Stimulated activated CD4-positive, alpha-beta T cell treated with anti-CD3 and anti-CD28 coated beads, TNF-alpha, amount 100 ng/mL, for 1 hour (primary cell): ENCODE measurements at places on chromosomes 11 and 22.

- DNase-seq = no peak
These were observed 43.9 kb upstream of the ASPHD2 start for GRCh38 chr22:26385164-26385563.

DNA sequence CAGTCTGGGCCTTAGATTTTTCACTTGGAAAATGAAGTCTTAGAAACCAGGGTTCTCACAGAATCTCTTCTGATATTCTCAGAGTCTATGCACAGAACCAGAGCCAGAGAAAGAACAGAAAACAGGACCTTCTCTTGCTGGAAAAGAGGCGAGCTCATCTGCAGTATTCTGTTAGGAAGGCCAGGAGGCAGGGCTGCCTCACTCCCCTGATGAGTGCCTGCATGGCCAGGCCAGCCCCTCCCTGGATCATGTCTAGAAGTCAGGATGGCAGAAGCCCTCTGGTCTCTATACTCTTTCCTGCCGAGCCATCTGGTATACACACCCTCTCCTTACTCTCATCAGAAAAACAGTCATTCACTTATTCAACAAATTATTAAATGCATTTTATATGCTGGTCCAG lies 723 bp downstream of the OR51M1 start:
- DNase-seq = no peak

- DNase-seq = no peak
These were observed 247.2 kb upstream of the CADM1 start for GRCh38 chr11:115751243-115752015.

- DNase-seq = peak; percentile 33
These were observed 775.6 kb downstream of the BRD1 start for GRCh38 chr22:49052023-49052538.

DNA sequence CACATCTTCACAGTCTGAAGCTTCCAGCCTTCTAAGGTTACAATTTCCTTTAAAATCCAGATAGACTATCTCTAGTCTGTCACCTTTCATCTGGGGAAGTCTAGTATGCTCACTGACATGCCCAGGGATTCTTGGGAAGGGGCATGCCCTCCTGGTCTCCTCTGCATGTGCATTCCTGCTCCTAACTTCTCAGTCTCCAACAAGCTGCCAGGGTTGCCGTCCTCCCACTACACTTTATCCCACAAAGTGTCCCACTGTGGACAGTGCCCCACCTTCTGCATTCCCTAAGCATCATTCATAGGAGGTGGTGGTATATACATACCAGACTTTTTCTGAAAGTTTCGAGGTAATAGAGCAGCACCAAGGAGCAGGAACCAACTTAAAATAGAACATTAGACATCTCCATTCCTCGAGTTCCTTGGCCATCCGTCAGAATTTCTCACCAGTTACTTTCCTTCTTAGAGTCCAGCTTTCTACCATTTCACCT lies 28.7 kb downstream of the EIF3F start:
- no peak for DNase-seq

DNA sequence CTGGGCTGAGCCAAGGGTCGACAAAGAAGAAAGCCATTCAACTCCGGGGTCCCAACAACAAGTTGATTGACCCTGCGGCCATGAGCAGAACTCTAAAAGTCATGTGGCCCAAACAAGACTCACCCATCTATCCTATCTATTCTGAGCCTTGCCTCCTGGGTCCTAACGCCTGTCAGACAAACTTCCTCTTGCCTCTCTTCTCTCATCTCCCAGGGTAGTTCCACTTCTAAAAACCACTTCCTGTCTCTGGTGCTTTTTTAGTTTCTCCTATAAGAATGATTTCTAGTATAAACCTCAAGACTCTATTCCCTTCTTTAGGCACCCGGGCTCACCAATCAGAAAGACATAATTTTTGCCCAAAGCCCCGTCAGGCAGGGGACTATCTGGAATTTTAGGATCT lies 530.2 kb downstream of the DLG2 start:
- no peak for DNase-seq

DNA sequence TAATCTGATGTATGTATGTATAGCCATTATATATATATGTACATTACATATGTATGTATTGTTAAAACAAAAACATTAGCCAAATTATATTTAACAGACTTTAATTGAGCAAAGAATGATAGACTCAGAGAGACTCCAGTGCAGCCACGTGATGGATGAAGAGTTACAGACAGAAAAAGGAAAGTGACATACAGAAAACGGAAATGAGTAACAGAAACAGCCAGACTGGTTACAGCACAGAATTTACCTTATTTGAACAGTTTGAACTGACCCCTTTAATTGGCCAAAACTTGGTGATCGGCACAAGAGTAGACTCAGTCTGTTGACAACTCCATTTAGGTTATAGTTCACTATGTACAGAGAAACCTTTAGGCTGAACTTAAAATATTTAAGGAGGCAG lies 35.0 kb downstream of the CHORDC1 start:
- no peak for DNase-seq

- no peak for DNase-seq
These were observed 10.6 kb downstream of the SELENOM start for GRCh38 chr22:31096657-31097279.

DNA sequence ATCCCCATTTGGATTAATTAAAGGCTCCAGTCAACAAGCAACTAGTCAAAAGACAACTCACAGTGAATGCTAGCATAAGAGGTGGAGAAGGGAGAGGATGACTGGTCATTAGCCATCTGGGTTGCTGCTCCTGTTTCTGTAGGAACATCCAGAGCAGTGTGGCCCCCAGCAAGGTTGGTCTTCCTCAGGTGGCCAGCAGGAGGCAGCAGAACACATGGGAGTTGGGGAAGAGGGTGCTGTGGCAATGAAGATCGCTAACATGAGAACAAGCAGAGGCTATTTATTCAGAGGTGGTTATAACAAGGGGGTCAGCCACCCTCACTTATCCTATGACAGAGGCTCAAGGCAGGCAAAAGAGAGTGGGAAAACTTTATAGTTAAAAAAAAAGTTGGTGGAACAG lies 21.3 kb downstream of the IZUMO1R start:
- DNase-seq = no peak

GRCh38 chr11:112612250-112612849 lies 348.9 kb upstream of the NCAM1 start:
- no peak for DNase-seq

DNA sequence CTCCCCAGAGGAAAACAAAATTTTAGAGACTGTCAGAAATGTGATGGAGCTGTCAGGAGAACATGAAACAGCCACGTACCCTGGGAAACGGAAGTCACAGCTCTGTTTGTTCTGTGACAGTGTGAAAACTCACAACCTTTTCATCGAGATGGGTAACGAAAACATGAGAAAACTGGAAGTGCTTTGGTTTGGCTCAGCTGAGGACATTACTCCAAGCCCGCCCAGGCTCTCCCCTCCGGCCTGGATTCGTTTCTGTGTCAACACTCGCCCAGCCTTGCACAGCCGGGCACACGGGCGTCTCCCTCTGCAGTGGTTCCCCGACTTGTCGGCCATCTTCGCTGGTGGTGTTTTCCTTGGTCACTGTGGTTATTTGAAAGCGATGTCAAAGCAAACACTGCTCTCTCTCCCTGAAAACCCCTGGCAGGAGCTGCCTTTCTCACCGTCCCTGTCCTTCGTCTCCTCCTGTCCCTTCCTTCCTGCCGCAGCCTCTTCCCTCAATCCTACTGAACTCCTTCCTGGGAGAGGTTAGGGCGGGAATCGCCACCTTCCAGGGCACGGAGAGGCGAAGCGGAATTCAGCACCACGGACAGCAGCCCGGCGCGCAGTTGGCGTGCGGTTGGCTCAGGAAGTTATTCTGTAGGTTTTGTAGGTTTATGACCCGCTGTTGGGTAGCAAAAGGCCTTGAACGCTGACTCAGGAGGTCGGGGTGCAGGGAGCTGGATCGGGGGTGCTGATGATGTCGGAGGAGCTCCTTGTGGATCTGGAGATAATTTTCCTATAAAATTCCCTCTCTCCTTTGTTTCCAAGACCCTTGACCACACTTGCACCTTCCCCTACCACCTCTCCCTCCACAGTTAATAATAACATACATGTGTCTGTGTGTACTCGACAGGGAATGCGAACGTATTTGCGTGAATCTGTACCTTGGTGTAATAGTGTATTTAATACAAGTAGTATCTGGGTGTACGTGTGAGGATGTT lies 13.1 kb upstream of the RPS19BP1 start:
- peak; percentile 45 for DNase-seq

- no peak for DNase-seq
These were observed 243.5 kb downstream of the ETS1 start for GRCh38 chr11:128343870-128344269.

- no peak for DNase-seq
These were observed 3.4 kb downstream of the GUCY1A2 start for GRCh38 chr11:107014871-107015270.

DNA sequence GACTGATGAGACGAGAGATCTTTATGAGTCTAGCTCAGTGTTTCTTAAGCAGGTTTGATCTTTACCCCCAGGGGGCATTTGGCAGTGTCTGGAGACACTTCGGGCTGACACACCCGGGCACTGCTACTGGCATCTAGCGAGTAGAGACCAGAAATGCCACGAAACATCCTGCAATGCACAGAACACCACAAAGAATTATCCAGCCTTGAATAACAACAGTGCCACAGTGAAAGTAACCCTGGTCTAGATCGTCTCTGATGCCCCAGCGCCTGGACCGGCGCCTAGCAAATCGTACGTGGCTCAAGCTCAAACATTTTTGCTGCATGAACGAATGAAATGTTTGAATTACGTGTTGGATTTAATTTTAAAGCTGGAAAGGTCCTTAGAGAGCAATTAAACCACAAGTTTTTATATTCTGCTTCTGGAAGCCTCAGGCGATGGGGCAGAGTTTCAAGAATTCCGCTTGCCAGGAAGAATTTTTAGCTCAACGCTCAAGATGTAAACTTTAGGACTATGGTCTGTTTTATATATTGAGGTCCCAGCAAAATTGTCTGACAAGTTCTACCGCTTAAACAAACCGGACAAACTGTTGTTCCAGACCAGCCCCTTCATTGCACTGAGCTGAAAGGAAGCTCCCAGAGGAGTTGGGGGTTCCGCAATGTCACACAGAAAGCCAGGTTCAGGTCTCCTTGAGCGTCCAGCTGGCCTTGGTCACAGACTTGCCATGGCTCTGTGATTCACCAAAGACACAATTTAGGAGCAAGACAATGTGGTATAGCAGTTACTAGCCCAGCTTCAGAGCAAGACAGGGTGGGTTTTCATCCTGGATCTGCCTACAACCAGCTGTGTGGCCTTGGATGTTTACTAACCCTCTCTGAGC lies 44.2 kb upstream of the SMTN start:
- DNase-seq = no peak

DNA sequence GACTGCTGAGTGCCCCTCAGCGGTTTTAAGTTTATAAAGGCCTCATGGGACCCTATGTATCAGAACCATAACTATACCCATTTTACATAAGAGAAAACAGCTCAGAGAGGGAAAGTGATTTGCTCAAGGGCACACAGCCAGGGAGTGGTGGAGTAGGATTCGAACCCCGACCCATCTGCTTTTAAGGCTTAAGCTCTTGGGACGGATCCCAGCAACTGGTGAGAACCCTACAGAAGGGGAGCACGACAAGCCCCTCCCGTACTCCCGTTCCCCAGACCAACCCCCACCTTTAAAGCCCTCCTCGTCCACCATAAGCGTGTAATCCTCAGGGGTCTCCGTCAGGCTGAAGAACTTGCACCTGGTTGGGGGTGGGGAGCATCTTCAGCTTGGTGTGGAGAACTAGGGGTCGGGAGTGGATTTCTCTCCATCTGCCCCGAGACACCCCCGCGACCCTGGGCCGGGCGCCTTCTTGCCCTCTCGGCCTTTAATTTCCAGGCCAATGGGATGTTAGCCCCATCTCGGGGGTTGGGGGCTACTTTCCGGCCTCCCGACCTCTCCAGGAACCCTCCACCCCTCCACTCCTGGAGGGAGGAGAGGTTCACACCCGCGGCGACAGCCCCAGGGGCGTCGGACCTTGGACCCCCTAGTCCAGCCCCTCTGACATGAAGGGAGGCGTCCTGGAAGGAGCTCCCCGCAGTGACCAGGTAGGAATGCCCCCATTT lies 725 bp downstream of the CASTOR1 start:
- no peak for DNase-seq

GRCh38 chr22:38601221-38601764 lies 31.3 kb upstream of the DMC1 start:
- no peak for DNase-seq

DNA sequence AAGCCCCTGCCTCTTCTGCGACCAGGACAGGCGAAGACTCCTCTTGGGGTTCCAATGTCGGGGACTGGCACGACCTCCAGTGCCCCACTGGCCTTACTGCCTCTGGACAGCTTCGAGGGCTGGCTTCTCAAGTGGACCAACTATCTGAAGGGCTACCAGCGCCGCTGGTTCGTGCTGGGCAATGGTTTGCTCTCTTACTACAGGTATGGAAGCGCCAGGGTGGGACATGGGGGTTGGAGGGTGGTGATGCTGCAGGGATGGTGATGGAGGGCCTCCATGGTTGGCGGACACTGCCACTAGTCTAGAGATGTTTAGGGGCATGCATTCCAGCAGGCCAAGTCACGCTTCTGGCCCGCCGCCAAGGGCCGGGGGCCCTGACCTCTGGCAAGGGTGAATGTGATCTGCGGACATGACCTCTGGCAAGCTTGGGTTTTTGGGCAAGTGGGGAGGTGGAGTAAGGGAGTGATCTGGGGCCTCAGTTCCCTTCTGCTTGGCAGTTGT lies 727 bp downstream of the OSBP2 start:
- DNase-seq = no peak

DNA sequence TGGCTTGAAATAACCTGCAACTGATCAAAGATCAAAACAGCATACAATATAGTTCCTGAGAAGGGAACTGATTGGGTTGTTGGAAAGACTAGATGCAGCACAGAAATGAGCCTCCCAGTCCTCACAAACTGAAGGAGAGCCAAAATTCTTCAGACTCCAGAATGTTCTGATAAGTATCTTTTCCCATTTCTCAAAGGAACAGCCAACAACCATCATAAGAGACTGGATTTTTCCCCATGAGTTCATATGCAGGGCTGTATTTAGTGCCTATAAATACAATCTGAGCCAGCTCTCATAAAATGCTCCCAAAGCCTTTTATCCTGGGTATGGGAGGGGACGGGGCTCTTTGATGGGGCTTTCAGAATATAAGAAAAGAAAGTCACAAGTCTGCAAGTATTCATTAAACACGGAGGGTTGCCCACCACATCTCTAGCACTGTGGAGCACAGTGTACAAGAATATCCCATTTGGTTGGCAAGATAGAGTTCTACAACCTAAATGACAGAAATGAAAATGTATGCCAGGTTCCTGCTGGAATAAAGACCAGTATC lies 50.7 kb upstream of the LYVE1 start:
- no peak for DNase-seq

- no peak for DNase-seq
These were observed 3.8 kb downstream of the OR10S1 start for GRCh38 chr11:123973816-123974215.

DNA sequence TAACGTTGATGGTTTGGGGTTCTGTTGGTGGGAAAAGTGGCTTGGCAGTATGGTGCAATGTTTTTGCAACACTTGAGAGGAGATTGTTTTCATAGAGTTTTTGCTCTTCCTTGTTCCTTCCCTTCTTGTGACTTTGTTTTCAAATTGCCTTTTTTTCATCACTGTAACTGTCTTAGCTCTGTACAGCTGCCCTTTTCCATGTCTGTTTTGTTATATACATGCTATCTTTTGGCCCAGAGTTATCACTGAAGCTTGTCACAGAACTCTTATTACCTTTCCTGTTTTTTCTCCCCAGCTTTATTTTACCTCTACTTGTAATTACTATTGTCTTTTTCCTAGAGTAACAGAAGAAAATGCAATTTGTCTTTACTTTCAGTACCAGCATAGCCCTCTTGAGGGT lies 154.1 kb downstream of the DDX10 start:
- DNase-seq = no peak
